DND-41 (cell line): ENCODE measurements at places on chromosomes 3 and 15.

GRCh38 chr15:39783244-39783820 is 691 bp upstream of the FSIP1 start:
- DNase-seq = no peak
- no peaks in the 10 kb centered on the region for H3K36me3 ChIP-seq
- H3K27me3 ChIP-seq = no peaks in the 10 kb centered on the region

DNA sequence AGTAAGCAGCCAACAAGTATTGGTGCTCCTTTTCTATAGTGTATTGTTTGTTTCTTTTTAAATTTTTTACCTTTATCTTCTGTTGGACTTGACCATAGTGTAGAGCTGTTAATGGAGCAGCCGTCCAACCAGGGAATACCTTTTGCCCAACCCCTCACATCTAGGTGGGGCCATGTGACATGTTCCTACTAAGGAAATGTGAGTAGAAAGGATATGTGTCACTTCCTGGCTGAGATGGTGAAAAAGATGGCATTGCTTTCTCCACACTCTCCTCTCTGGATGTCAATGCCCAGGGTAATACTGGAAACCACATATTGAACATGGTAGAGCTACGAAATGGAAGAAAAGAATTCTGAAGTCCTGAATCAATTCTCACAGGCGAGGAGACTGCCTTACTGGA is 218.8 kb downstream of the TBL1XR1 start:
- H3K27me3 ChIP-seq = no peaks in the 10 kb centered on the region
- DNase-seq = no peak
- H3K36me3 ChIP-seq = no peaks in the 10 kb centered on the region
- H3K27ac ChIP-seq = no peak overlapping the region

GRCh38 chr3:37762286-37762685 is 99.4 kb upstream of the CTDSPL start:
- DNase-seq = no peak
- no peaks in the 10 kb centered on the region for H3K4me1 ChIP-seq
- H3K27ac ChIP-seq = no peak overlapping the region
- H3K27me3 ChIP-seq = peaks cover 4% of the 10 kb centered on the region

- H3K27ac ChIP-seq = no peak overlapping the region
- no peak overlapping the region for H3K4me3 ChIP-seq
- no peak for DNase-seq
- H3K4me1 ChIP-seq = no peaks in the 10 kb centered on the region
- no peaks in the 10 kb centered on the region for H3K36me3 ChIP-seq
Measured at GRCh38 chr3:27696906-27697305, 25.2 kb downstream of the EOMES start.

- no peaks in the 10 kb centered on the region for H3K27me3 ChIP-seq
- no peaks in the 10 kb centered on the region for H3K36me3 ChIP-seq
- no peaks in the 10 kb centered on the region for H3K4me1 ChIP-seq
- no peak for DNase-seq
- H3K27ac ChIP-seq = no peak overlapping the region
- H3K4me3 ChIP-seq = no peak overlapping the region
Measured at GRCh38 chr15:94416820-94417219, 185.5 kb downstream of the MCTP2 start.

DNA sequence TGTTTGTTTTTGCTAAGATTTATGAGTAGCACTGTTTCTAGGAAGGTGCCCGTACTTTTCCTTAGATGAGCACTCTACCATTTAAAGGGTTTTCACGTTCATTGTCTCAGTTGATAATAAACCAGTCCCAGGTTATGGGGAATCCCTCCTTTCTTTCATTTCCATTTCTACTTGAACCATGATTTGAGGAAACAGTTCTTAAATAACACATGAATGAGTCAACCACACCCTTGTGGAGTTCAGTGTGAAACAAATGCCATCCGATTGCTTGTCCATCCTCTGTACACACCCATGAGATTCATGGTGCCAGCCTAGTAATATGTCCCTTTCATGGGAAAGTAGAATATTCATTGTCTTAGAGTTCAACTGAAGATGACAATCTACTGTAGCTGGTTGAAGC is 23.1 kb downstream of the CMTM8 start:
- no peaks in the 10 kb centered on the region for H3K27me3 ChIP-seq
- no peak overlapping the region for H3K27ac ChIP-seq
- H3K4me3 ChIP-seq = no peak overlapping the region
- DNase-seq = no peak

DNA sequence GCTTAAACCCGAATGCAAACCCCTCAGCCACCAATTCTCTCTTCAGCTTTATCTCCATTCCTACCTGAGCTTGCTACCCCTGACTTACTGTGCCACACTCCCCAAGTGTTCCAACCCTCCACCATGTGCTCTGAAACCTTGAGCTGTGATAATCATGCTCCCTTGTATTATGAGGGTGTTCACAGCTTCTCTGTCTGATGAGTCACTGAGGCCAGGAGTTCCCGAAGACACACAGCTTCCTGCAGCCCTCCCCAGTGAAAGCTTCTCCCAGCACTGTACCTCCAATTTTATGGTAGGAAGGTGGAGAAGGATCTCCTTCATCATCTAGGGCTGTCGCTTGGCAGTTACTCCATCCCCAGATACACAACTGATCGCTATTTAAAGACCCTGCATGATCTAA is 24.9 kb downstream of the STAC start:
- no peaks in the 10 kb centered on the region for H3K4me1 ChIP-seq
- H3K27ac ChIP-seq = no peak overlapping the region
- no peaks in the 10 kb centered on the region for H3K36me3 ChIP-seq
- no peak for DNase-seq
- H3K27me3 ChIP-seq = peaks cover 6% of the 10 kb centered on the region

DNA sequence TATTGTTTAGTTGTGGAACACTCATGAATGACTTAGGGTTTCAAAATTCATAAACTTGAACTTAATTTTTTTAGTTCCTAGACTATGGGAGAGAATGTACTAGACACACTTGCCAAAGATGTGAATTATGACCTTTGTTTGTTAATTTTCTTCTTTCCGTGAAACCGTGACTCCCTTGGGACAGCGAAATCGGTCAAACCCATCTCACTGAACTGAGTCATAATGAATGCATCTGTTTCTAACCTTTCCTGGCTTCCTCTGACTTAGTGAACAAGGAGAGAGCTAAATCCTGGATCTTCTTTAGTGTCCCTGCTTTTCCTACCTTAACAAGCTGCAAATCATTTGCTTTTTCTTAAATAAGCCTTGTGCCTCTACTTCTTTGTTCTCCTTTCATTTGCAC is 85.5 kb downstream of the LARS2 start:
- H3K27ac ChIP-seq = no peak overlapping the region
- DNase-seq = no peak
- peaks cover 10% of the 10 kb centered on the region for H3K4me1 ChIP-seq
- no peaks in the 10 kb centered on the region for H3K27me3 ChIP-seq

DNA sequence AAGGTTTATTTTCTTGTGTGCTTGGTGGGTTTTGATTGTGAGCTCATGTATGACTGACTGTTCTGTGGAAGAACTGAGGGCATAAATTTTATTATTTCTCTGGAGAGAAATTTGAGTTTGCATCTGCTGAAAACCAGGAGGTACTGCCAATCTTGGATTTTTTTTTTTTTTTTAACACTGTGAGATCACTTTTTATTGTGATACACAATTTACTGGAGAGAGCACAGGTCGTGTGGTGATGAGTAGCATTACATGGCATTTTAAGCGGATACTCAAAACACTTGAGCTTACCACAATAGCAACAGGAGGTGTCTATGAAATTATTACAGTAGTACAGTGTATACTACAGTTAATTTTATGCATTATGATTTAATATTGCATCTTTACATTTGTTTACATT is 237.4 kb downstream of the MFSD1 start:
- no peaks in the 10 kb centered on the region for H3K27me3 ChIP-seq
- DNase-seq = no peak
- no peak overlapping the region for H3K4me3 ChIP-seq
- H3K4me1 ChIP-seq = no peaks in the 10 kb centered on the region
- no peak overlapping the region for H3K27ac ChIP-seq

GRCh38 chr3:177385831-177386301 is 188.6 kb upstream of the TBL1XR1 start:
- no peaks in the 10 kb centered on the region for H3K27me3 ChIP-seq
- H3K4me3 ChIP-seq = no peak overlapping the region
- no peaks in the 10 kb centered on the region for H3K36me3 ChIP-seq
- no peak for DNase-seq
- H3K27ac ChIP-seq = no peak overlapping the region

GRCh38 chr3:114566162-114566755 is 272.4 kb downstream of the TIGIT start:
- H3K4me1 ChIP-seq = no peaks in the 10 kb centered on the region
- no peaks in the 10 kb centered on the region for H3K36me3 ChIP-seq
- no peak for DNase-seq
- no peak overlapping the region for H3K4me3 ChIP-seq
- H3K27me3 ChIP-seq = no peaks in the 10 kb centered on the region
- no peak overlapping the region for H3K27ac ChIP-seq

DNA sequence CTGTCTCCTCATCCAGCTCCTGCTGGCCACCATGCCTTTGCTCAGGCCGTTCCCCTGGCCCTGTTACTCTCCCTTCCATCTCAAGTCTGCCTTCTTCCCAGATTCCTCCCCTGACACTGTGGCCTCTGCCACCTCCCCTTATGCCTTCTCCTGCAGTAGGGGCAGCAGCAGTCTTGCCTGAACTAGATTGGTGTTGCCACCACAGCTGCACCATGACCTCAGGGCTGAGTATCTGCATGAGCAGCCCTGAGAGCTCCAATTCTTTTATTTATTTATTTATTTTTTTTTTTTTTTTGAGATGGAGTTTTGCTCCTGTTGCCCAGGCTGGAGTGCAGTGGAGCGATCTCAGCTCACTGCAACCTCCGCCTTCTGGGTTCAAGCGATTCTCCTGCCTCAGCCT is 13.8 kb upstream of the CAMP start:
- H3K4me1 ChIP-seq = no peaks in the 10 kb centered on the region
- no peak overlapping the region for H3K4me3 ChIP-seq
- no peak overlapping the region for H3K27ac ChIP-seq

GRCh38 chr3:115974940-115975339 is 351.6 kb downstream of the GAP43 start:
- H3K27ac ChIP-seq = no peak overlapping the region
- DNase-seq = no peak
- H3K27me3 ChIP-seq = no peaks in the 10 kb centered on the region
- no peaks in the 10 kb centered on the region for H3K4me1 ChIP-seq

DNA sequence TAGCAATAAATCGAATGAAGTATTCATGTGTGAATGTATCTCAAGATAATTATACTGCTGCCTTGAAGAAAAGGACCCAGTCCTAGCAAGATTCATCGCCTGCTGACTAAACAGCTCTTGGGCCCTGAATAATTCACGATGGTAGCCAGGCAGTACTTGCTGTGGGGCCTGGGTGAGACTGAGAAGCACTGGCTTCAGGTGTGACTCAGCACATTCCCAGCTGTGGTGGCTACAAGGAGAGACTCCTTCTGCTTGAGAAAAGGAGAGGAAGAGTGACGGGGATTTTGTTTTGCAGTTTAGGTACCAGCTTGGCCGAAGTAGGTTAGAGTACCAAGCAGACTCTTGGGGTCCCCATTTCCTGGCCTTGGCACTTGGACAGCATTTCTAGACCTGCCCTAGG is 47.6 kb upstream of the CD200R1L start:
- no peak for DNase-seq
- H3K4me3 ChIP-seq = no peak overlapping the region
- H3K4me1 ChIP-seq = no peaks in the 10 kb centered on the region
- H3K27me3 ChIP-seq = no peaks in the 10 kb centered on the region
- H3K27ac ChIP-seq = no peak overlapping the region
- H3K36me3 ChIP-seq = no peaks in the 10 kb centered on the region

- H3K36me3 ChIP-seq = no peaks in the 10 kb centered on the region
- peaks cover 3% of the 10 kb centered on the region for H3K27me3 ChIP-seq
- no peak for DNase-seq
- H3K4me3 ChIP-seq = no peak overlapping the region
- H3K4me1 ChIP-seq = peaks cover 16% of the 10 kb centered on the region
- no peak overlapping the region for H3K27ac ChIP-seq
Measured at GRCh38 chr15:60905587-60905986, 323.5 kb downstream of the RORA start.

DNA sequence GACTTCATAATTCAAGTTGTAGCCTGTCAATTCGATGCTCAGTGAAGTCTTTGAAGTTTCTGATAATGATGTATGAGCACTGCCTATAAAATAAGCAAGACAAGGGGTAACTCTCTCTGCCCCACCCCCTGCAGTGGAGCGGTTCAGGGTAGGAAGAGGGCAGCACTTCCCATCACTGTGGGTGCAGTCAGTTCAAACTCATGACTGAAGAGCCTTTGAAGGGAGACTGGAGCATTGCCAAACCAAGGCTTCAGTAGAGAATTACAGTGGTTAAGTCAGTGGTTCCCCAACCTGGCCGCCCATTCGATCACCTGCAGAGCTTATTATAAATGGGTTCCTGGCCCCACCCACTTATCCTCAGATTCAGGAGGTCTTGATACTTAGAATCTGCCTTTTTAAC is 190.6 kb downstream of the SHQ1 start:
- H3K27ac ChIP-seq = no peak overlapping the region
- H3K4me3 ChIP-seq = no peak overlapping the region
- H3K27me3 ChIP-seq = no peaks in the 10 kb centered on the region
- H3K4me1 ChIP-seq = peaks cover 12% of the 10 kb centered on the region
- H3K36me3 ChIP-seq = no peaks in the 10 kb centered on the region

- H3K36me3 ChIP-seq = no peaks in the 10 kb centered on the region
- H3K27ac ChIP-seq = no peak overlapping the region
- no peaks in the 10 kb centered on the region for H3K27me3 ChIP-seq
- DNase-seq = no peak
- H3K4me1 ChIP-seq = no peaks in the 10 kb centered on the region
- no peak overlapping the region for H3K4me3 ChIP-seq
Measured at GRCh38 chr3:50551054-50551659, 16.4 kb downstream of the C3orf18 start.

DNA sequence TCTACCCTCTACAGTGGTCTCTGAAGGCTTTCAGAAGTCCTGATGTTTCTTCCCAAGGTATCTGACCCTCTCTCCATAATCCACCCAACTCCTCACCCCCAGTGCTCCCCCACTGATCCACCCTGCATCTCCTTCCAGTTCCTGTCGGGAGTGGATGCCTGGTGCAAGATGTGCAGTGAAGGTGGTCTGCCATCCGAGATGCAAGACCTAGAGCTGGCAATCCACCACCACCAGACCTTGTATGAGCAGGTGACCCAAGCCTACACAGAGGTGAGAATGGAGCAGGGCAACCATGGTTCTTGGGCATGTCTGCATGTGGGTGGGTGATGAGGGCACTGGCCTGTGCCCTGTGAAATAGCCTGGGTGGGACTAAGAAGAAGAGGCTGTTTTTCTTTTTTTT is 337.8 kb upstream of the ROPN1 start:
- no peaks in the 10 kb centered on the region for H3K36me3 ChIP-seq
- no peak overlapping the region for H3K27ac ChIP-seq
- no peaks in the 10 kb centered on the region for H3K27me3 ChIP-seq
- no peak overlapping the region for H3K4me3 ChIP-seq

GRCh38 chr3:126672741-126673140 is 17.8 kb upstream of the TXNRD3 start:
- H3K4me3 ChIP-seq = no peak overlapping the region
- H3K27ac ChIP-seq = no peak overlapping the region
- DNase-seq = no peak
- no peaks in the 10 kb centered on the region for H3K4me1 ChIP-seq

GRCh38 chr3:191236646-191237045 is 37.6 kb downstream of the OSTN start:
- no peak overlapping the region for H3K27ac ChIP-seq
- H3K4me3 ChIP-seq = no peak overlapping the region
- no peaks in the 10 kb centered on the region for H3K4me1 ChIP-seq
- H3K36me3 ChIP-seq = no peaks in the 10 kb centered on the region
